ENCODE measurements at places on chromosomes 16 and 17. TPM values are rescaled to one million over a fixed set of nuclear protein-coding genes. Genes with fewer than 3 reads are reported as not detected.
A peak's percentile ranks its signal among the peaks of the same experiment; 100 is the strongest.

TPSG1 gene
- total RNA-seq, result not detected

DNA sequence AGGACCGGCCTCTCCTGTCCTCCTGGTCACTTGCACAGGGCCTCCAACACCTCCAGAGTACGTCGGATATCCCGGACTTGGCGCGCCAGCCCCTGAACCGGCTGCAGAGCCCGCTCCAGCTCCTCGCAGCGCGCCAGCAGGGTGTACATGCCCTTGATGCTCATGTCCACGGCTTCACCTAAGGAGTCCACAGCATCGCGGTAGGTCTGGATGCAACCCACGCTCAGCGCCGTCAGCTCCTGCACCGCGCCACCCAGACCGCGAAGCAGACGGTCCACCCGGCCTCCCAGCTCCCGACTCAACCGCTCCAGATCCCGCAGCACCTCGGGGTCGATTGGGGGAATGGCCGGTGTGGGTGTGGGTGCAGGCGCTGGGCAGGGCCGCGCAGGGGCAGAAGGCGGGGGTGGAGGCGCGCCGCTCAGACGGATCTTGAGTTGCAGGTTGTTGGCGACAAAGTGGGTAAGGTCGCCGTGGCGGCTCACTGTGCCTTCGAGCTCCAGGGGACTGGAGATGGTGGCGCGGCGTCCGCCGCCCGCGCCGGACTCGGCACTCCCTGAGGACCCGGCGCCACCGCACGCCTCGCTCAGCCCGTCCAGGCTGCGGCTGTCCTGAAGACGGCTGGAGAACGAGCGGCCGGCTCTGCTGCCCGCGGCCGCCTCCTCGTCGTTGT is 804 bp downstream of the BORCS6 start:
- H3K4me3 ChIP-seq, result peak overlapping the region; percentile 100
- H3K4me1 ChIP-seq, result peaks cover 9% of the 10 kb centered on the region
- peaks cover 13% of the 10 kb centered on the region for H3K27me3 ChIP-seq

DNA sequence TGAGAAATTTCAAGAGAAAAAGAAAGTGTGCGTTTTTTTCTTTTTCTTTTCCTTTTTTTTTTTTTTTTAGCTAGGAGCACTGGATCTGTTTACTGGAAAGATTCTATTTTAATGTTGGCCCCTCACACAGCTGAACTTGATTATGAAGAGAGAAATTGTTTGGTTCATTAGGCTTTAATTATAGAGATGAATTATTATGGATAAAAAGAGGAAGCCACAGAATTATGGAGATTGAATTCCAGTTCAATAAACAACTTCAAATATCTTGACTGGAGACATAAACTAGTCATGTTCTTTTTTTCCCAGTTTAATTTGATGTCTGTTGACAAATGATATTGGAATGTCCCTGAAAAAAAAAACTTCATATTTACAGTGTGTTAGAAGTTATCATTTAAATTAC is 152.0 kb upstream of the HS3ST3A1 start:
- H3K36me3 ChIP-seq, result no peaks in the 10 kb centered on the region
- no peak for DNase-seq
- H3K4me1 ChIP-seq, result peaks cover 39% of the 10 kb centered on the region
- no peak overlapping the region for H3K4me3 ChIP-seq
- no peak overlapping the region for H3K27ac ChIP-seq

- H3K36me3 ChIP-seq, result 0 out of 2 replicates have a peak, but pooled peaks cover 5% of the 10 kb centered on the region
- no peak for DNase-seq
- no peaks in the 10 kb centered on the region for H3K4me1 ChIP-seq
- H3K27ac ChIP-seq, result no peak overlapping the region
- H3K27me3 ChIP-seq, result no peaks in the 10 kb centered on the region
These were observed 11.8 kb downstream of the PRSS27 start for GRCh38 chr16:2708290-2708639.

- peak overlapping the region; percentile 98 for H3K4me3 ChIP-seq
- DNase-seq, result peak; percentile 78
- peaks cover 30% of the 10 kb centered on the region for H3K27me3 ChIP-seq
- H3K36me3 ChIP-seq, result no peaks in the 10 kb centered on the region
- H3K27ac ChIP-seq, result 0 out of 2 replicates have a peak overlapping the region, but pooled peaks have one; percentile 99
- H3K4me1 ChIP-seq, result peaks cover 5% of the 10 kb centered on the region
These were observed 1.3 kb upstream of the RAB40C start for GRCh38 chr16:588639-588888.

DNA sequence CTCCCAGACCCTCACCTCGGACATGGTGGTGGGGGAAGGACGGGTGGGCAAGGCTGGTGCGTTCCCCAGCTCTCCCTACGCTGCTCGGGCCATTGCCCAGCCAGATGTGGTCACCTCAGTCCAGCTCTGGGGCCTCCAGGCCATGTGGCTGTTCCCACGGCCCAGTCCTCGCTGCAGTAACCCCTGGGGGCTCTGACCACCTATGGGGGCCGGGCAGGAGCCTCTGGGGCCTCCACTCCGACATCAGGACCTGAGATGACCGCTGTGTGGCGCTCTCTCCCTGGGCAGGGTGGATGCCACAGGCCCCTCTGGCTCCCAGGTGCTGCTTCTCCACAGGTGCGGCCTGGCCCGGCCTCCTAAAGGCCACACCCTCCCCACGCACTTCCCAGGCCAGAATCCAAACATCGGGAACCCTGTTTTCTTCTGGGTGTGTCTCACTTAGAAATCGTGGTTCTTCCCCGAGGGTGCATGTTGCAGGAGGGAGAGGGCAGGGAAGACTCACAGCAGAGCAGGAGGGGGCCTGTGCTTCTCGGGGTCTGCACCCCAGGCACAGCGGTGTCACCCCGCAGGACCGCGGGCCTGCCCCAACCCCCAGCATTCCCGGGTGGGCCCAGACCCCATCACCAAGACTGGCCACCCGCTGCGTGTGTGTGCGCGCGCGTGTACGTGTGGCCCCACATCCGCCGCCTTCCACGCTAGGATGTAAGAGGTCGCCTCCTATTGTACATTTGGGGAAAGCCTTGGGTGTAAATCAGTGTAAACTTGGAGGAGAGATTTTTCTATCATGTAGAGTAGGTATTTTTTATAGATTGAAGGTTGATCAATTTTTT is 5.9 kb upstream of the CAPN15 start:
- no peak overlapping the region for H3K4me3 ChIP-seq
- H3K27ac ChIP-seq, result no peak overlapping the region
- H3K36me3 ChIP-seq, result no peaks in the 10 kb centered on the region
- peaks cover 6% of the 10 kb centered on the region for H3K4me1 ChIP-seq
- H3K27me3 ChIP-seq, result no peaks in the 10 kb centered on the region
- peak; percentile 91 for DNase-seq

DNA sequence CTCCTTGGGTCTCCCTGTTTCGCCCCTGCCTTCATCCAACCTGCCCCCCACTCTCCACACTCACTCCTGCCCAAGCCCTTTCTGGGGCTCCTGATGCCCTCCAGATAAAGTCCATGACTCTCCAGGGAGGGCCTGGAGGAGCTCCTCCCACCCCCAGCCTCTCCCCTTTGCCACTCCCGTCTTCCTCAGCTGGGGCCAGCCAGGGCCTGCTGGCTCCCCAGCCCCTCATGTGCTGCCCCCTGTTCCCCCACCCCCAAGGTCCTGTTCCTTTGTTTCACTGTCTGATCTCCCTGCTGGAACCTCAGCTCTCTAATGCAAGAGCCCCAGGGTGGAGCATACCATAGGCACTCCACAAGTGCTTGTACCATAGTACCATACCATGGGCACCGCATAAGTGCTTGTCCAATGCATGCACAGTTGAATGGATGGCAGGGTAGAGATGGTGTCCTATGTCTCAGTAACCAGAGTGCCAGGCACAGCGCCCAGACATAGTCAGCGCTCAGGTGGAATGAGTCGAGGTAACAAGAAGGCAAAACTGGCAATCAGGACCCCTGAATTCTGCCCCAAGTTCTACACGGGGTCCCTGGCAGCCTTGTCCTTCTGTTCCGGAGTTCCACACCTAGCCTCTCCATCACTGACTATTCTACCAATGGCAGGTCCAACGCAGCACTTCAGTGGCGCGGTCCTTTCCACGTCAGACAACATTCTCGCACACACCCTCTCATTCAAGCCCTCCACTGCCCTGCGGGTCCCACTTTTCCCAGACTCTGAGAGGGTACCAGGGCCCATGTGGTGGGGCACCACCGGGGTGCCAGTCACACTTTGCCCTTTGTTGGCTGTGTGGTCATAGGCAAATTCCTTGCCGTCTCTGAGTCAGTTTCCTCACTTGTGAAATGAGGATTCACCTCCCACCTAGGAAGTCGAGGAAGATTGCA is 1.4 kb downstream of the PLCD3 start:
- no peak overlapping the region for H3K27ac ChIP-seq
- no peak for DNase-seq
- no peaks in the 10 kb centered on the region for H3K27me3 ChIP-seq
- peaks cover 2% of the 10 kb centered on the region for H3K4me1 ChIP-seq
- H3K4me3 ChIP-seq, result peak overlapping the region; percentile 90

DNA sequence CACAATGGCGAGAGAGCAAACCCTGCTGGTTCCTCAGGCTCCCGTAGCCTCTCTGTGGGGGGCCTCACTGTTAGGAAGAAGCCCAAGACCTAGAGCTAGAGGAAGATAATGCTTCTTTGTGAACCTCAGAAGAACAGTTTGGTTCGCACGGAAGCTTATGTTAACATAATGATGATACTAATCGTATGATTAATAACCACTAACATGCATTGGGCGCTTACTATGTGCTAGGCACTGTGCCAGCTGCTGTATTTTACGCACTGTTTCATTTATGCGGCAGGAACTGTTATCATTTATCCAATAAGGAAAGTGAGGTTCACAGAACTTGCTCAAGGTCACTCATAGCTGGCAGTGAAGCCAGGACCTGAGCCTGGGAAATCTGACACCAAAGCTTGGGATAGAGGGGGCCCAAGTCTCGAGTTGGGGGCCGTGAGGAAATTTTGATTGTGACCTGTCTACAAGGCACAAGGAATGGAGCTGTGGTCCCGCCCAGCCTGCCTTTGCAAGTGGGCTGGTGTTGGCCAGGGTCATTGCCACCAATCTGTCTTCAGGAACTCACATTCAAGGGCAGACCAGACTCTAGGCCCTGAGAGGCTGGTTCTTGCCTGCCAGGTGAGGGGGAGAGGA is 6.8 kb downstream of the PRCD start:
- DNase-seq, result peak; percentile 24
- H3K27ac ChIP-seq, result no peak overlapping the region
- H3K36me3 ChIP-seq, result no peaks in the 10 kb centered on the region
- peaks cover 15% of the 10 kb centered on the region for H3K4me1 ChIP-seq
- no peak overlapping the region for H3K4me3 ChIP-seq
- H3K27me3 ChIP-seq, result no peaks in the 10 kb centered on the region

DNA sequence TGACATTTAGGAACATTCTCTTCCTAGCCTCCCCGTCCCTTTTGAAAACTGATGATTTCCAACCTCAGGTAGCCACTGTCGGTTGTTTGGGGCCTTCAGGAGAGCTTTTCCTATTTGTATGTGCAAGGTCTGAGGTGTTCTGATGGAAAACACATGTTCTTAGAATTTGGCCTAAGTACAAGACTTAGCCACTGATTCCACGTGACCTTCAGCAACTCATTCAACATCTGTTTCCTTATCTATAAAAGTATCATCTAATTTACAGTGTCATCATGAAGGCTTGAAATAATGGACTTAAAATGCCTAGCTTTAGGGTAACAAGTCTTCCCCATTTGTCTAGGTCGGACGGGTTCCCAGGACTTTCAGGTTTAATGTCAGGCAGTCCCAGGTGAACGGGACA is 259.3 kb downstream of the SOX9 start:
- no peaks in the 10 kb centered on the region for H3K36me3 ChIP-seq
- H3K27ac ChIP-seq, result no peak overlapping the region
- no peaks in the 10 kb centered on the region for H3K27me3 ChIP-seq
- no peak for DNase-seq

KRTAP3-1 gene
- not detected for total RNA-seq

ITGB4 gene
- total RNA-seq, result 9.7 TPM

IGSF6 gene
- total RNA-seq, result not detected

All from GM23338 (cell line).